ENCODE measurements at places on chromosomes 7 and 10. TPM values are rescaled to one million over a fixed set of nuclear protein-coding genes. Genes with fewer than 3 reads are reported as not detected.

DNA sequence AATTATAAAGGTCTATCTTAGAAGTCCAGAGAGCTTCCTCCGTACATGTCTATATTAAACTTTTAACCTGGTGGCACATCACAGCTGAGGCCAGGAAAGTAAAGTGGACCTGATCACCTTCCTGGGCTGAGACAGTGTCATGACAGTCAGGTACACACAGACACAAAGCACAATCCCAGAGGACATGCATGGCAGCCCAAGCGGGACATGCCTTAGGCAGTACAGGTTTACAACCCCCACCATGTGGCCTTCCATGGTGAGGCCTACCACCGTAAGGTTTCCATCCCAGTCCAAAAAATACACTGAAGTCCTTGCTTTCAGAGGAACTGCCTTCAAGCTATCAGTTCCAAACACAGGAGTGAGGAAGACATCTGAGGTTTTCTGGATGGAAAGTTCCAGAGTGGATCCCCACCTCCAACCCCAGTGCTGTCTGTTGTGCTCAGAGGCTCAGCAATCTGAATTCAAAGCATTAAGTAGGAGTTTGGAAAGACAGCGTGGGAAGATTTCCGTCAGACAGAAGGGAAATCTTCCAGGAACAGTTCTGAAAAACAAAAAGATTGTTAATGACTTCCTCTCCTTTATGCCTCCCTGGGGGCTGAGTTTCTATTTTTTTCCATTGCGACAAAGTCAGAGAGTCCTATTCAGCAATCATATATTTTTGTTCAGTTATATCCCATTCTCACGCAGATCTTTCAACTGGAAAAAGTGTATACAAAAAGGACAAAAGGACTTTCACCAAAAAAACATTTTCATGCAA, 20.1 kb downstream of the IFIT3 start:
- DNase-seq, result peak; percentile 73

DNA sequence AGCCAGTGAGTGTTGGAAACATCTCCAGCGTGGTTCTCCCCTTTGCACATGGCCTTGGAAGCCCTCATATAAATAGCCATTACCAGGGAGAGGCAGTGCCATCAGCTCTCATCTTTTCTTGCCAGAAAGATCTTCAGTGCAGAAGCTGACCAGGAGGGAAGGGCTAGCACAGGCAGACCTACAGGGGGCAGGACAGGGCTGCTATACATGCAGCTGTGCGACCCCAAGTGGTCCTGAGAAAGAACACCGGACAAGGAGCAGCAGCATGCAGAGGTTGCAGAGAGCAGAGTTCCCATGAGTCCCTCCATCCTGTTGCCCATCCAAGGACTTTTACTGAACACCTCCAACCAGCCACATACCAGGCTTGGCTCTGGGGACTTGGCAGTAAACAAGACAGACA, 17.1 kb downstream of the GRID1 start:
- DNase-seq, result no peak

GRCh38 chr10:69742928-69743602, 58.6 kb upstream of the COL13A1 start:
- peak; percentile 46 for DNase-seq

GRCh38 chr7:156163747-156164146, 351.5 kb upstream of the SHH start:
- DNase-seq, result no peak

Gene CYP26C1
- total RNA-seq, result 0.44 TPM

Gene ERCC6
- total RNA-seq, result 9.8 TPM

DNA sequence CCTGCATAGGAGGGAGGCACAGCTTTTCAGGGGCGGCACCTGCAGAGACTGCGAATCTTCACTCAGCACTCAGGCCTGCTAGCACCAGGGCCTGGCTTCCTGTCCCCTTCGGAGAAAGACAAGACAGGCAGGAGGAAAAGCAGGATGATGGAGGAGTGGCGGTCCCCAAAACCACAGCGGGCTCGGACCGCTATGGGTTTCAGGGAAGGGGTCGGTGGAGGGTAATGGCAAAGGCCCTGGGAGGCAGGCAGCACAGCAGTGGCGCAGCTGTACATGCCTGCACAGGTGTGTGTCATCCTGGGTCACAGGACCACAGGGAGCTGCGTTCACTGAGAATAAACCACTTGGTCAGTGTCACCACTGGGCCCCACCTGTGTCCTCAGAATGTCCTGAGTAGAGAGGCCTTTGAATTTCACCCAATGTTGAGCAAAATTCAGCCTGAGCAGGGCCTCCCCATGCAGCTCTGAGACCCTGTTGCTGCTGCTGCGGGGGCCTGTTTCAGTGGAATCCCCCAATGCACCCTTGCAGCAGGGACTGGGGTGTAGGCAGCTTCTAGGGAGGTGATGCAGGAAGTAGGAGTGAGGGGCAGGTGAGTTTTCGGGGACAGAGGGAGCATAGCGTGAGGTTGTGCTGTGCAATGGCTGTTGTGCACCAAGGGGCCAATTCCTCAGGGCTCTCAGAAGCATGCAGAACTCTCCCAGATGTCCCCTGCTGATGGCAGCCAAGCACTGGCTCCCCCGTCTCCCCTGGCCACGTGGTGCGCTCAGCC, 90.6 kb upstream of the PPP2R2D start:
- no peak for DNase-seq

- DNase-seq, result no peak
Observed at GRCh38 chr7:140512317-140513000, 33.2 kb upstream of the MKRN1 start.

Gene ZNF804B
- not detected for total RNA-seq

Gene HEPACAM2
- total RNA-seq, result not detected

DNA sequence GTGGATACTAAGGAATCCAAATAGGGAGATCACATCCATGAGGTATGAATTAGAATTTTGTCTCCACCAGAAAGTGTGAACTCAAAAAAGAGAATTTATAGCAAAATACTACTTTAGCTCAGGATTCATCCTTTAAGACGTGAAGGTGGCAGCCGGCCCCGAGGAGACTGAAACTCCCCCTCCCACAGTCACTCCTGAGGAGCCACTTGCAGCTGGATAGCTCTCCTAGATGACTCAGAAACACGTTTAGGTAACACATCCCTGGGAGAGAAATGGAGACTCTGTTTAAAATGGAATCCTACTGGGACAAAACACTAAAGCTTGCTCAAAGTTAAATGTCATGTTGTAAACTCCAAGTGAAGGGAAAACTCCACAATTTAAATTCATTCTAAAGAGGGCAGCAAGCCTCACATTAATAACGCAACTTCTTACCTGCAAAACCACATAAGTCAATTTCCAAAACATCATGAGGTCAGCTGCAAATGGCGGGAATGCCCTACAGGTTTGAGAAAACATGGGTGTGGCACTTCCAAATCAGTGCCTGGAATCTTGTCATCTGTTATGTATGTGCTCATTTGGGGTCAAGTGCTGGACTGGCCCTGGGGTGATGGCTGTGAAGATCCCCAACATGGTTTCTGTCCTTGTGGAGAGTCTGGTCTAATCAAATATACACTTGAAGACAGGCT, 46.2 kb downstream of the ICA1 start:
- no peak for DNase-seq

- no peak for DNase-seq
Observed at GRCh38 chr7:123075838-123076467, 80.5 kb upstream of the TAS2R16 start.

Data from lung microvascular endothelial cell (primary cell).